ENCODE measurements at places on chromosomes 3 and 15.

DNA sequence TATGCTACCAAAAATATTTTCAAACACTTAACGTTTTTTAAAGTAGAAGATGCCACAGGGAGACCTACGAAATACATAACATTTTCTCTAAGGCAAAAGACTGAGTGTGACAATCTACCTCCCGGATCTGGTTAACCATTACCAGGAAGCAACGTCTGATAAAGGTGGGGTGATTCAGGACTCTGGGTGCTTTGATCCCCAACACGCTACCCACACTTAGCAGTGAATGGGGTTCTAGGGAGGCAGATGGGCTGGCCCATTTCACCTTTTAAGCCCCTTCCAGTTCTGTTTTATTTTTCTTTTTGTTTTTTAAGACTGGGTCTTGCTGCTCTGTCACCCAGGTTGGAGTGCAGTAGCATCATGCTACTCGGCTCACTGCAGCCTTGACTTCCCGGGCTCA, 39.5 kb downstream of the EIF4E3 start:
- no peak for DNase-seq

DNA sequence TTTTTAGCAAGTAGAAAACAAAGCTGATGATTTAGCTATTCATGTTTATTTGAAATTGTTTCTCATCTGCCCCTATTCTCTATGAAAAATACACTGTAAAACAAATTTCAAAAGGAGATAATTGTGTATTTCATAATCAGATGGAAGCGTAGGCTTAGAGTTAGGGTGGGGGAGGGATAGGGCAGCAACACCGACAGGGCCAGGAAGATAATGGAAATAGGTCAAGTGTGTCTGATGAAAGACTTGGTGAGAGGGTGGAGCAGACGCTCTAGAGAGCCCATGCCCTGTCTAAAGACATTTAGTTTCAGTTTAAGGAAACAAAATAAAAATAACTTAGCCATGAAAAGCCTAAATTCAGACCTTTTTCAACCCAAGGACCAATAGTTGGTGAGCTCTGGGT, 51.6 kb upstream of the ARL6 start:
- DNase-seq = no peak

- DNase-seq = no peak
Observed at GRCh38 chr3:141384157-141384556, 15.9 kb downstream of the ZBTB38 start.

DNA sequence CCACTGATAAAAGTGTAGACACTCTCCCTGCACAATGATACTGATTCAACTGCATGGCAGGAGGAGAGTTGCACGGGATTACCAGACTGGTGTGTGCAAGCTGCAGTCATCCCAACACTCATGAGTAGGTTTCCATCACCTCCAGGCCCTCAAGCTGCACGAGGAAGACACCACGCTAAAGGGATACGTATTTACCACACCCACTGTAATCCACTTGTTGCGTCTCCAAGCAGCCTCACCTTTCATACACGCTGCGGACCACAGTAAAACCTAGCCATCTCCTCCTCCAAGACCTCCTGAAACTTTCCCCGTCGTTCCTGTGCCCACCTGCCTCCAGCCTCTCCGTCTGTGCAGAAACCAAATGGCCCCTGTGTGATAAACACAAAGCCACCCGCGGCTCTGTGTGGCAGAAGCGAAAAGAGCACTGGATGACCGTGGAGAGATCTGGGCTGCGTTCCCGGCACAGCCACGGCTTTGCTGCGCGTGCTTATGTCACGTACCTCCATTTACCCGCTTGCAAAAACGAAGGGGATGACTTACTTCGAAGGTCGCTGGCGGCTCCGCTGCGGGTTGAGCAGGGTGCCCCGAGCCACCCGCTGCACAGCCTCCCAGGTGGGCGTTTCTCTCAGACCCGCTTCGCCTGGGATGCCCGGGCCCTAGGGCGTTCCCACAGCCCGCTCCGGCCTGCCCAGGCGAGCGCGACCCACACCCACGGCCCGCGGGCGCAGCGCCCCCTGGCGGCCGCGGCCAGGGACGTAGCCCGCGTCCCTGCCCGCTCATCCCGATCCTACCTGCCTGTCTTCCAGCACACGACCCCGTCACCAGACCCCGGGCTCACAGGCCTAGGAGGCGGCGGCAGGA, 643 bp downstream of the ABCC5 start:
- DNase-seq = peak; percentile 64

DNA sequence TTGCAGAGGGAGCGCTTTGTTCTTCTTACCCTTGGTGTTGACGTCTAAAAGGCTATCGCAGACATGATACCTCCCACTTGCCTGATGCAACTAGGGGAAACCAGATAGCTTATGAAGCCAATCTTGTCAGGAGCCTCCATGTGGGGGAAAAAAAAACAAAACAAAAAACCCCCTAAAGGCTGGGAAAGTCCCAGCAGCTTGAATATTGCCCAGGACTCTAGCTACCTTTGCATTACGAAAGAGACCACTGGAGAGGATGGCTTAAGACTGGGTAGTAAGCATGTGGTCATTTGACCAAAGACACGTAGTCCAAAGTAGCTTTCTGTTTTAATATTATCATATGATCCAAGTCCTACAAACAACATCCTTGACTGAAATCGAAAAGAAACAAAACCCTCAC, 120.7 kb upstream of the WNT5A start:
- no peak for DNase-seq

- DNase-seq = no peak
Observed at GRCh38 chr3:59752925-59753324, 703.1 kb upstream of the CFAP20DC start.

DNA sequence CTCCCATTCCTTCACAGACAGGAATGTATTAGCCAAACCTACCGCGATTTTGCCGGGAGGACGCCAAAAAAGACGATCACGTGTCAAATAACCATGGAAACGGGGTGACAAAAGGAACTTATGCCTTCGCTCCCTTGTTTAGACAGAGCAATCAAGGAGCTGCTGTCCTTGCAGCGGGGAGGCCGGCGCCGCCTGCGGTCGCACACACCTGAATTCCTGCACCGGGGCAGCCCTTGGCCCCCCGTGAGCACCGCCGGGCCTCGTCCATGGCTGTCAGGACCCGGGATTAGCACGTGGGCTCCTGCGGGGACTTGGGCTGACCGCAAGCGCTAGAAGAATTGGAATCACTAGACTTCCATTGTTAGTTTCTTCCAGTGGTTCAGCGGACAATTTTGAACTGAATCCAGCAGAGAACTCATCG, 193.1 kb downstream of the SHQ1 start:
- DNase-seq = no peak

GRCh38 chr15:74264081-74264501, 28.0 kb downstream of the CCDC33 start:
- DNase-seq = no peak

DNA sequence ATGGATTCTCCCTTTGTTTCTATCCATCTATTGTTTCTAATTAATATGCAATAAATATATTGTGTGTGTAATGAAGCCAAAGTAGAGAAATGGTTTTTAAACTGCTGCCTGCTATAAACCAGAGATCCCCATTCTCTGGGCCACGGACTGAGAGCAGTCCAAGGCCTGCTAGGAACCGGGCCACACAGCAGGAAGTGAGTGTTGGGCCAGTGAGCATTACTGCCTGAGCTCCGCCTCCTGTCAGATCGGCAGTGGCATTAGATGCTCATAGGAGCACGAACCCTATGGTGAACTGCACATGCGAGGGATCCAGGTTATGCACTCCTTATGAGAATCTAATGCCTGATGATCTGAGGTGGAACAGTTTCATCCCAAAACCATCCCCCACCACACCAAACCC, 85.2 kb upstream of the POMGNT2 start:
- no peak for DNase-seq

- DNase-seq = no peak
Observed at GRCh38 chr3:14570089-14570488, 29.9 kb upstream of the GRIP2 start.

DNA sequence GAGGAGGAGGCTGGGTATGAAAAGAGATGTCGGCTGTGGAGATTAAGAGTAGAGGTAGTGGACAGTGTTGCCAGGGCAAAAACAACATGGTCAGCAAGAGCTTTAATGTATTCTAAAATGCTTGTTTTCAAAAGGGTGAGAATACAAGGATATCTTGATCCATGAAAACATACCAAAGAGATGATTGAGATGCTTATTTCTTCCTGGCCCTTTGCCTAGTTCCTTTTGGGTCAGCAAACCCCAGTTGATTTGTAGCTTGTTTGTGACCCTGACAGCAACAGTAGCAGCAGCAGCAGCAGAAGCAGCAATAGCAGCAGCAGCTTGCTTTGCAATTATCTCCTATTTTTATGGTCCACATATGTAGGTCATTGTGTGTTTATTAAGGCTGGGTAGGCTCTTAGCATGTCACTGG, 337.3 kb downstream of the LPP start:
- DNase-seq = no peak

DNA sequence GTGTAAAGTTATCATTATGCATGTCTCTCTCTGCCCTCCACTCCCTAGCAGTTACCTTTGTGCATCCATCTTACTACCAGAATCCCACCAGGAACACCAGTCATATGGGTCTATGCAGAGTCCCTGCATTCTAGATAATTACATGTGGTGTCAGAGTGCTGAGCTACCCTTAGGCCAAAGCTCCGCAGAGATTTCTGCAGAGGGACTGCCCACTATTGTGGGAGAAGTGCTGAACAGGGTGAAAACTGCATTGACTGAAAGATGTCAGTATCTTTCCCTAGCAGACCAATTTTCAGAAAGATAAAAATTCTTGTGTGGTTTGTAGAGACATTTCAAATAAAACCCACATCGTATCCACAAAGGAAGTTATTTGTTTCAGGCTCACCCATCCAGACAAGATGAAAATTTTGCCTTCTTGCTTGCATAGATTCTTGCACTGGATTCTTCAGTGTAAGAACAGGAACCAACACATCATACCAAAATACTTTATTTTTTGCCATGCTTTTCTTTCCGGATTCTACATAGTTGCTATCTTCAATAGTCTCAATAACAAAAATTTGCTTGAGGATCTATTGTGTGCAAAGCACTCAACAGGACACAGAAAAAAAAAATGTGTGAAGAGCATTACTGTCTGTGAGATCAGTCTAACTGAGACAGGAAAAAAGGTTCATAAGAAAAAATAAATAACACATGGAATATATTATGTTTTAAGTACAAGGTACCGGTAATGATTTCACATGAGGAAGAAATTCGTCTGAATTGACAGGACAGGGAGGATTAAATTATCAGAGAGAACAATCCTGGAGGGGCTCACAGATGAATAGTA, 32.0 kb upstream of the CCDC80 start:
- DNase-seq = no peak

DNA sequence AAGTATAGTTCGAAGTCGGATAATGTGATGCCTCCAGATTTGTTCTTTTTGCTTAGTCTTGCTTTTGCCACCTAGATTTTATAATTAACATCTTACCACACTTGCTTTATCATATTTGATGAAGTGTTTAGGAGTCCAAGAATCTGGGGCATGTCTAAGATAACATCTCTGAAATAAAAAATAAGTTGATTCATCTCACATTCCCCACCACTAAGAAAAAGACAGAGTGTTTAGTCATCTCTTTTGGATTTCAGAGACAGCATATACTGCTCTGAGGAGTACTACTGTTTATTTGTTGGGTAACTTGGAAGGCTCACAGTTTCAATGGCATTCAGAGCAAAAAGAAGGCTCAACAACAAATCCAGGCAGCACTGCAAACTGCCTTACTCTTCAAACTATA, 324.2 kb upstream of the ATP11B start:
- no peak for DNase-seq

DNA sequence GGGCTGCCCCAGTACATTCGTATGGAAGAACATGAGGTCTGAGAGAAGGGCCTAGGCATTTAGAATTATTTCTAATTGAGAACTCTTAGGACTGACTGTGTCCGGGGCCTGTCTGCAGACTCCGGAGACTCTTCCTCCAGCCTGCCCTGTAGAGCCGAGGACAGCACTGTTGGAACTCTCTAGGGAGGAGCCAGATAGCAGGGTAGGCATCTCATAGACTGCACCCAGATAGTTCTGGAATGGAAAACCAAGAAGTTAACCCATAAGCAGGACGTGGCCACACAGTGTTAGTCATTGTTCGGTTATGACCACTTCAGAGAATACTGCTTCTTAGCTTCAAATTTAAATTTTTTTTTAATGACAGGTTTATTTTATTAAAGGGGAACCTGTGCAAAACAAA, 59.5 kb downstream of the SNRK start:
- DNase-seq = no peak
